ENCODE measurements at places on chromosomes 1 and 21.

GRCh38 chr1:113981962-113982931 is 3.0 kb downstream of the OLFML3 start:
- DNase-seq = no peak

- DNase-seq = no peak
These were observed 39.6 kb downstream of the ELAVL4 start for GRCh38 chr1:50148142-50148923.

- no peak for DNase-seq
These were observed 3.9 kb upstream of the RPTN start for GRCh38 chr1:152162792-152163463.

DNA sequence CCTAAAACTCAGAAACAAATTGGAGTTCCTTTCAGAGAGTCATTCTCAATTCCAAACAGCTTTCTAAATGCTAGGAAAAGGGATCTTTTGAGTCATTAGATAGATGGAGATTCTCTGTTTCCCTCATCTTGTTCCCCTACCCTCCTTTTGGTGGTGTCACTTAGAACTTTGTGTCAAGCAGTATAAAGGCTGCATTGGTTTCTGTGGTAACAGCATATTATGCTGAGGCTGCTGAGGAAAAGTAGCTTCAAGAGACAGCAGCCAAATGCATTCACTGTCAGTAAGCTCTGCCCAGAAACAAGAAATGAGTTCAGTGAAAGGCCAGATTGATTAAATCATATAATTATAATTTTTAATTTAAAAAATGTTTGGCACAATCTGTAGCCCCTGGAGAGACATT is 144.1 kb downstream of the LRRC40 start:
- DNase-seq = no peak

- no peak for DNase-seq
These were observed 9.1 kb downstream of the TTC22 start for GRCh38 chr1:54791880-54792522.

GRCh38 chr1:181486098-181486420 is 2.7 kb downstream of the CACNA1E start:
- no peak for DNase-seq

GRCh38 chr21:41045534-41046268 is 122.3 kb upstream of the BACE2 start:
- peak; percentile 94 for DNase-seq

GRCh38 chr1:30418939-30419720 is 304.3 kb downstream of the MATN1 start:
- no peak for DNase-seq

DNA sequence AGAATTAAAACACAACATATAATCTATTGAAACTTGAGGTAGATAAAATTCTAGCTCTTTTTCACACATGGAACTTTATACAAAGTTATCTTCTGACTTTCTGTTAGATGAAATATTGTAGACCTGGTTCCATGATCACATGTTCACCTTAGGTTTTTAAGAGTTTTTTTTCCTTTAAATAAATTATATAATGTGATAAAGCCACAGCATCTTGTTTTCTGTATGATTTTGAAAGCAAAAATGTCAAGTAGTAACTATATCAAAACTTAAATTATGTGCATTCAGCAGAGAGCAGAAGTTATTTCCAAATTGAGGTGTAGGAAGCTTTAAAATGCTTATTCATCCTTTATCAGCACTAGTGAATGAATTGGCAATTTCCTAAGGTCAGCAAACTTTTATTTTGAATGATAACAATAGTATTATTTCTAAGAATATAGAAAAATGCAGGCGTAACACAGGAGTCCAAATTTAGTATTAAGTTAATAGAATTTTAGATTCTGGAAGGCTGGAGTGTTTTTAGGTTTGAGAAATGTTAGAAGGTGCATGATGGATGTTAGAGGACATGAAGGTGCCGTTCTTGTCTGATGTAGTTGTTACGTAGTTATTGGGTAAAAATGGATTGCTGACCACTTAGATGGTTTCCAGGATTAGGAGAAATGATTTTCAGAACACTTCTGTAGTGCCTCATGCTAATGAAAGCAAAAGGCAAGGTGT is 17.5 kb downstream of the BACH1 start:
- DNase-seq = no peak

DNA sequence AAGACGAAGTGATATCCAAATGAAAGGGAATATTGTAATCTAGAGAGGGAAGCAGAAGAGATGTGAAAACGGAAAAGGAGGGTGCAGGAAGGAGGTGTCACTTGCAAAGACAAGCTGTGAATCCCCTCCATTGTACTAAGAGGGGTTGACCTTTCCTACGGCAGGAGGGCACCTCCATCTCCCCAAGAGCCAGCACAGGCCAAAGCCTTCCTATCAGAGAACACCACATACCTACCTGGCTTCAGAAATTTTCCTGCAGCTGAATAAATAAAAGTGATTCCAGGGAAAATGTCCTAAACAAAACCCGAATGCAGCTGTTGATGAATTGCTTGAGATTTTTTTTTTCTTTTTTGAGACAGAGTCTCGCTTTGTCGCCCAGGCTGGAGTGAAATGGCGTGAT is 14.3 kb downstream of the KANK4 start:
- no peak for DNase-seq

- peak; percentile 28 for DNase-seq
These were observed 25.4 kb downstream of the CFAP57 start for GRCh38 chr1:43197343-43198127.

DNA sequence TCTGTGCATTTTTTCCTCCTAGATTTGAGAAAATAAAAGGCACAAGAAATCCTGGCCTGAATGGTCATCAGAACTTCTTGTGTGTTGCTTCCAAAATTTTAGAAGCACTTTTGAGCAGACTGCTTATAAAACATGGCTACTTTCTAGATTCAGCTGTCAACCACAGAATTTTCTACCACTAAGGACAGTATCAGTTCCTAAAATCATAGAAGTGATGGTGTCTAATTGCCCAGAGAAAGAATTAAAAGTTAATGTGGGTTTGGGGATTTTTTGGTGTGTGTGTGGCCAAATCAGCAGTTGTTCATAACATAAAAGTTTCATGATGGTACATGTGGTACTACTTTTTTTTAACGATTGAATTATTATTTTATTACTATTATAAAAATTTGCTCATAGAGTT is 171.4 kb upstream of the SNX7 start:
- DNase-seq = no peak

- no peak for DNase-seq
These were observed 7.8 kb downstream of the MYBPH start for GRCh38 chr1:203167913-203168200.

- DNase-seq = peak; percentile 83
These were observed at the start of gene PDXK for GRCh38 chr21:43718872-43719747. Gene PDXK, plus strand, starts transcription at chr21:43719129. Its CDS starts 166 bp downstream, at chr21:43719295.

DNA sequence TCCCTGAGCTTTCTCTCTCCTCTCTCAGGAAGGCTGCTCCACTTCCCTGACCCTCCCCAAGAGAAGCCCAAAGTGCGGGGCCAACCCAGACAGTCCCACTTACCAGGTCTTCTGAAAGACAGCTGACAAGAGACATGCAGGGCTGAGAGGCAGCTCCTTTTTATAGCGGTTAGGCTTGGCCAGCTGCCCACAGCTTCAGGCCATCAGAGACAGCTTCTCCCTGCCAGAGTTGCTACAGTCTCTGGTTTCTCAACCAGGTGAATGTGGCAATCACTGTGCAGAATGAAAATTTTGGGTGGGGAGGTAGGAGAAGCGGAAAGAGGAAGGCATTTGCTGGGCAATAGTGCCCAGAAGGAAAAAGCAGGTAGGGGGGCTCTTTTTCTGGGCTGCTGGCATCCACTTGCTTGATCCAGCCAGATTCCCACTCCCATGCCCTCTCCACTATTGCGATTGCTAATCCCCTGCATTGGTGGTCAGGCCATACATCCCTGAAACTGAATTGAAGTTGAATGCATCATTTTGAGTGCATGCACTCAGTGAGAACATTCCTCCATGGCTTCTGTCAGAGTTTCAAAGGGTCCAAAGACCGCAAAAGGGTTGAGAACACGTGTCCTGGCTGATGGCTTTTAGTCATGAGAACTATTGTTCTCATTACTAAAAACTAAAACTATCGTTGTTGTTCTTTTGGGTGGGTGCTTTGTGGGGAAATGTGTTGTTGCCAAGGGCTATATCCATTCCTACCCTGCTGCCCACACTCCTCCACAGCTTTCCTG is at the start of gene S100A8:
Gene S100A8, minus strand, starts transcription at position 136 of the 773 bp plus-strand sequence. CDS start 538 bp downstream, outside the sequence.
- DNase-seq = peak; percentile 82

- no peak for DNase-seq
These were observed 68.1 kb upstream of the F3 start for GRCh38 chr1:94609619-94610018.

DNA sequence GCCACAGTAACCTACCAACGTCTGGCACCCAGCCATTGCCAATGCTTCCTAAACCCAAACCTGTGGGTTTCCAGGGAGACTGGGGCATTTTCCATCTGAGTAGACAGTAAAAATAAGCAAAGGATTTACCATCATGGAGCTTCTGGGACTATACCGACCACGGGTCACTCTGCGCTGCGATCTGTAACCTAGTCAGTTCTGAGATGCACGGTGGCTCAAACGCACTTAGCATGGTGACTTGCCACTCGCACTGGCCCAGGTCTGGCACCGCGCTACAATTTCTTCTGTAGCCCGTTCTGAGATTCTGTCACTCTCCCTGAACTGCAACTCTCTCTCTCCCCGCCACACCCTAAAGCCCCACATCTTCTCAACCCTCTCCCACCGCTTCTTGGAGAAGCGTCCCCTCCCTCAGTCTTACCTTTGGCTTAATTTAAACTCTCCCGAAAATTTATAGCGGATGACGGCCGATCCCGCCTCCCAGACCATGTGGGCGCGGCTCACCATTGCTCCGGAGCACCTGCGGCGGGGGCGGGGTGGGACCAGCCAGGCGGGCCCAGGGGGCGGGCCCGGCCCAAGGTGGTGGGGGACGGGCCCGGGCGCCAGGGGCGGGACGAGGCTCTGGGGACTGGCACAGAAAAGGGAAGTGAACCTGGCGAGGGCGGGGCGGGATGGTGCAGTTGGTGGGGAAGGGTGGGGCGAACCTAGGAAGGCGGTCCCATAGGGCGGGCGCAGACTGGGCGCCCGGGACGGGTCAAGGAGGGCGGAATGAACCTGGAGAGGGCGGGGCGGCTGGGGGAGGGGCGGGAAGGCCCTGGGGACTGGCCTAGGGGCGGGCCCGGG is 493 bp upstream of the MAP3K21 start:
- peak; percentile 97 for DNase-seq

DNA sequence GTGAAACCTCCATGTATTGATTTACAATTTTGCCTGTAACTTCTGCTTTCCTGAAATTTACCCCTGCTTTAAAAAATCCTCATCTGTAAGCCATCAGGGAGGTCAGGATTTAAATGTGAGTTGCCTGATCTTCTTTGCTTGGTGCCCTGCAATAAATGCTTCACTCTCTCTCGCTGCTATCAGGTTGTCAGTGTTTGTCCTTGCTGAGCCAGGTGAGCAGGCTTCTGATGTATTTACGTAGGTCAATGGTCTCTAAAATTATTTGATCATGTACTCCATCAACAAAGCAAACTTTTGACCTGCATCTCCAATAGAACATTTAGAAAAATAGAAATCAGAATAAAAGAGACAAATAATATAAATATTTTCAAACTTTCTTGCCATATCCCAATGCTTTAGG is 453.4 kb downstream of the DPYD start:
- no peak for DNase-seq

- no peak for DNase-seq
These were observed 31.4 kb downstream of the SLC30A7 start for GRCh38 chr1:100927276-100927675.
